ENCODE measurements at places on chromosomes 5 and 9.

- no peak for DNase-seq
These were observed 44.8 kb upstream of the BNC2 start for GRCh38 chr9:16915126-16915831.

DNA sequence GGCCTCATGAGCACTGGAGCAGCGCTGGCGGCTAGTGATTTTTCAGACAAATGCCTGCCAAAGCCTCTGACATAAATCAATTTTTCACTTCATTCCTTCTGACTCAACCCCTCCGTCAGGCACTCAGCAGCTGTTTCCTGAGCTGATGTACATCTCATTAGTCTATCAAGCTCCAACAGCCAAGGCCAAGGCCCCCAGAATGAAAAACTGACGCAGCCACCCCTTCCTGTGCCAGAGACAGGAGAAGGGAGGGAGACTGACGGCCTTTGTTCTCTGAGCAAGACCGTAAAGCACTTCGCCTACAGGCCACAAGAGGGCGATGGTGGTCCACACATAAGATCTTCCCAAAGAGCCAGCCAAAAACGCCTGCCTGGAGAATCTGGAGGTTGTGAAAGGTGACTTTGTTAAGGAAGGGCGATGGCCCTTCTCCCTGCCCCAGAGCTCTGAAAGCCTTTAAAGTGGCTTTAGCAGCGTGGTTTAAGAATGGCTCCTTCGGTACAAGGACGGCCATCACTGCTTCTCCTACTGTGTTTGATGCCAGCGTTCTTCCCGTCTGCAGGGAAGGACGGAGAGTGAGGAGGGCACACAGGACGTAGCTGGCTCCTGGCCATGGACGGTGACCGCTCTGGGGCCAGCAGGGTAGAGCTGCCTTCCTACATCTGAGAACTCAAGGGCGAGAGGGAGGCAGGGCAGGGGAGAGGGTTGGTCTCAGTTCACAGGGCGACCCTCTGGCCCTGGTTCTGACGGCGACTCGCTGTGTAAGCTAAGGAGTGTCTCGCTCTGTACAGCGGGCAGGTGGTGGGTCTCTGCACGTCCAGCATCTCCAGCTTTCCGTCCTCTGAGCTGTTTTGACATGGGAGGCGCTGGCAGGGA, 37.0 kb downstream of the ALG2 start:
- peak; percentile 79 for DNase-seq

DNA sequence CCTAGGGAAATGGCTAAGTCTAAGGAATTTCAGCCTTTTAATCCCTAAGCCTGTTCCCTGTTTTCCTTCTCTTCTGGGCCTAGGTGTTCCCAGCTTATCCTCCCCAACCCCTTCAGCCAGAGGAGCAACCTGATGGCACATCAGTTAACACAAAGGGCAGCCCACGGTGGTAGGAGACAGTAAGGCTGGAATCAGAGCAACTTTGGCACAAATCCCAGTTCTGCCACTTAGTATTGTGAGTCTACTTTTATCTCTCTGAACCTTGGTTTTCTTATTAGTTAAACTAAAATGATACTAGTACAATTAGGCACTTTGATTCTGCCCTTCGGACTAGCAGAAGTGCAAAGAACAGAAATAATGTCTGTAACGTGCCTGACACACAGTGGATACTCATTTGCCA, 246.8 kb downstream of the SAXO1 start:
- DNase-seq = no peak

DNA sequence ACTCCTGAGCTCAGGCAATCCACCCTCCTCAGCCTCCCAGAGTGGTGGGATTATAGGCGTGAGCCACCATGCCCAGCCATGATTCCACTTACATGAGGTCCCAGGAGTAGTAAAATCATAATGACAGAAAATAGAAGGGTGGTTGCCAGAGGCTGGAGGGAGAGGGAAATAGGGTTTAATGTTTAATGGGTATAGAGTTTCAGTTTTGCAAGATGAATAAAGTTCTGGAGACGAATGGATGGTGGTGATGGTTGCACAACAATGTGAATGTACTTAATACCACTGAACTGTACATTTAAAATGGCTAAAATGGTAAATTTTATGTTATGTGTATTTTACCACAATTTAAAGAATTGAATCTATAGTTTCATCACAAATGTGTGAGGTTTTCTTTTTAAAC, 146.5 kb upstream of the ABCA1 start:
- no peak for DNase-seq

- DNase-seq = no peak
These were observed 62.9 kb downstream of the SLC28A3 start for GRCh38 chr9:84277646-84278045.

DNA sequence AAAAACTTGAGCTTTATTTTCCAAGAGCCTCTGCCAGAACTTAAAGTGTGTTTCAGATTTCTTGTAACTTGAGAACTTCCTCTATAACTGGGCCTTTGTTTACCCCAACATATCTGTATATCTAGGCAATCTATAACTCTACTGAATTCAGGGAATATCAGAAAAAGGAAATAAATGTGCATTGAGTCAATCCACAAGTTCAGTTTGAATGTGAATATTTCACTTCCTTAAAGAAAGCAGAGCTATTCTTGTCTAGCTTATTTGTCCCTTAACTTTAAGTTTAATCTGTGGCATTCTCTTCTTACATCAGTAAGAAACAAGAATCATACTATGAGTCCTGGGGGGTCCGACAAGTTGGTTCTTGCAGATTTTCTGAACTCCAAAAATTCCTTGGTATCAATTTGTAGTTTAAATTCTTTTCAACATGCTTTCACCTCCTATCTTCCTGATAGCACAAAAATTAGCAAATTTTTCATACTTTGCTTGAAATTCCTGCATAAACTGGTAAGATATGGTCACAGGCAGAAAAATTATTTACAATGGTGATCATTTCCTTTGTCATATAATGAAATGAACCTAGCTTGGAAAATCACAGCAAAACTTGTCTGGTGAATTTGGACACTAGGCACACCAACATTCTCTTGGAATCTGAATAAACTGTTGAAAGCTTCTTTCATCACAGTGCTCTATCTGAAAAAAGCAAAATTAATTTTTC, 19.8 kb upstream of the ITGA1 start:
- no peak for DNase-seq

- DNase-seq = no peak
These were observed 6.9 kb upstream of the AJM1 start for GRCh38 chr9:136835162-136835931.

- DNase-seq = no peak
These were observed 272 bp downstream of the ANAPC2 start for GRCh38 chr9:137188086-137188489.

GRCh38 chr5:107401470-107402122, 269.1 kb downstream of the EFNA5 start:
- no peak for DNase-seq

- DNase-seq = no peak
These were observed 8.7 kb upstream of the FBN2 start for GRCh38 chr5:128546658-128547281.

GRCh38 chr5:127028822-127029457, 1.4 kb downstream of the MARCHF3 start:
- DNase-seq = no peak

DNA sequence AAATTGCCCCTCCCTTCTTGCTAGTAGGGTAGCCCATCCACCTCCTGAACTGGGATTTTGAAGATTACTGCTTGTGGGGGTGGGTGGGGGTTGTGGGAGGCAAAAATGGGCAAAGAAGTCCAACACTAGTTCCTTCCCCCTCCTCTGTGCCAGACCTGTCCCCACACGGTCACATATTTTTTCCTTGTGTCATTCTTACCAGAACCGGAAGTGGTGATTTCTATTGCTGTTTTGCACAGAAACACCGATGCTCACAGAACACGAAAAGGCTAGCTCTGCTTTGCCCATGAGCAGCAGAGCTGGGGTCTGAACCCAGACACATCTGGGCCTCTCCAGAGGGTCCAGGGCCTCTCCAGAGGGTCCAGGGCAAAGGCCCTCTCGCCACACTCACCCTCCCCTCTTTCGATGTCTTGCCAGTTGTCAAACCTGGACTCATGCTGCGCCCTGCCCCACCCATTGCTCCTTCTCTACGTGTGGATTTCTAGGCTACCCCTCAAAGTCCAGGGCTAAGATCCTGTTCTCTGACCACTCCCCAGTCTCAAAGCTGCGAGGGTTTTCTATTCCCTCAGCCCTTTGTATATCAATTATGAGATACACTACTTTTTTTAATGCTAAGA, 264.4 kb upstream of the MSX2 start:
- no peak for DNase-seq

GRCh38 chr9:89522261-89522958, 24.5 kb upstream of the SEMA4D start:
- DNase-seq = peak; percentile 76

DNA sequence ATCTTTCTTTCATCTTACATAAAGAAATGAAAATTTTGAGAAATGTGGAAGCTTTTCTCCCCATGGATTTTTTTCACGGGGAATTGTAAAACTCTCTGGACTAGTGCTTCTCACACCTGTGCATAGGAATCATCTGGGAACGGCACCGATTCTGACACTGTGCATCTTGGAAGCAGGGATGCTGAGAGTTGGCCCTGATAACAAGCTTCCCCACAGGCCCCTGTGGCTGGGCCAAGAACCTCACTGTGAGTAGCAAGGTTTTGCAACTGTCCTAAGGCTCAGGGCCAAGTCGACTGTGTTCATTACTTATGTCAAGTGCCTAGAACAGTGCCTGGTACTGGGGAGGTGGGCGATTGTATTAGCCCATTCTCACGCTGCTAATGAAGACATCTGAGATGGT, 107.9 kb upstream of the ICE1 start:
- no peak for DNase-seq

DNA sequence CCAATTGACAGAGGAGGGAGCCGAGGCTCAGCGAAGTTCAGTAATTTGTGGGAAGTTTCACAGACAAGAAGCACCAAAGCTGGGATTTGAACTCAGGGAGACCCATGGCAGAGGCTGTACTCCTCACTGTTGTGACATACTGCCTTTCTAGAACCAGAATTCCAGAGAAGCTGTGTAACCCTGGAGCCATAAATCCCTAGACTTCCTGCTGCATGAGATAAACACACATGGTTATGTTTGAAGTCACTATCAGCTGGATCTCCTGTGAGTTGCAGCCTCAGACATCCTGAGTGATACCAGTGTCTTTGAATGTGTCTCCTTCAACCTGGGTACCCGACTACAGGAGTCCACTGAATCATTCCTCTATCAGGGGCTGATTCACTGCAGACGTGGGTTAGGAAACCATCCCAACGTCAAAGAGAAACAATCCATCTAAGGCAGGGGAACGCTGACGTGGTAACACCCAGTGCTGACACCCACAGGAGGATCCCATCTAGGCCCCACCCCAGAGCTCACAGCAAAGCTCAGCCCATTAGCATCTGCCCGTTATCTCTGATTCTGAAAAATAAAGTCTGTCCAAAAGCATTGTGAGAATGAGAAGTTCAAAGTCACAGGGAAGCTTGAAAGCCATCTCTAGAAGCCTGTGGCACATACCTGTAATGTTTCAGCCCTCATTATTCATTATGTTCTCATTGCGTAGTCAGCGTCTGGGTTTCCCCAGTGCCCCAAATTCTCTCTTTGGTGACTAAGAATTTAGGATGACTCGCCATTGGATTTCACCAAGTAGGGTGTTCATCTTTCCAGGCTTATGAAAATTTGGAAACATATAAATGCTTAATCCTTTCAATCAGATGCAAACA, 36.3 kb upstream of the BASP1 start:
- no peak for DNase-seq

DNA sequence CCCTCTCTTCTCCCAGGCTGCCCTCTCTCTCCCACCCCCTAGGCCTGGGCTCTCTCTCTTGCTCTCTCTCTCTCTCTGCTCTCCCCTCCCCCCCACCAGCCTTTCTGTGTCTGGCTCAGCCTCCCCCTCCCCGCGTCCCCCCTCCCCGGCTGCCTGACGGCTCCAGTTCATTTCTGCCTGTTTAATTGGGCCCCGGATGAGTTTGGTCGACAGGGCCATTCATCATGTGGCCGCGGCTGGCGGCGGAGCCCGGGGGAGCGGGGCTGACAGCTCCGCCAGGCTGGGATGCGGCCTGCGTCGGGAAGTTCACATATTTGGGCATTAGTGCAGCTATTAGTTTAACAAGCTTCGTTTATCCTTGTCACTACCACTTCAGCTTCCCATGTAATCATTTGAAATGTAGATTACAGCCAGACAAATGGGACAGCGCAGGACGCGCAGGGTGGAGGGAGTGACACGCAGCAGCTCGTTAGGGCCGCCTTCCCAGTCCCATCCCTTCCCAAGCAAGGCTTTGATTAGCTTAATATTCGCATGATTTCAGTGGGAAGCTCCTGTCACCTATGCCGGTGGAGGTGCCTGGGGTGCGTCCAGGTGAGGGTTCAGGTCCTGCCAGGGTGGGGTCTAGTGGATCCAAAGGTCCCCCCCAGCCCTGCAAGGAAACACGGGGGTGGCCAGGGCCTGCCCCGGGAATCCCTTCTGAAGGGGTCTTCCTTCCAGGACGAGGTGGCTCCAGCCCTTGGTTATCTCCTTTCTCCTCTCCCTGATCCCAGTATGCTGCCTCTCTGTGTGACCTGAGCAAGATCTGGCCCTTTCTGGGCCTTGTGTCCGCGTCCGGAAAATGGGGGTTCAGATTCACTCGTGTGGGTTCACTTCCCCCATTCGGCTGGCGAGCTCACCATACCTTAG, 214.8 kb downstream of the PAX5 start:
- DNase-seq = no peak

DNA sequence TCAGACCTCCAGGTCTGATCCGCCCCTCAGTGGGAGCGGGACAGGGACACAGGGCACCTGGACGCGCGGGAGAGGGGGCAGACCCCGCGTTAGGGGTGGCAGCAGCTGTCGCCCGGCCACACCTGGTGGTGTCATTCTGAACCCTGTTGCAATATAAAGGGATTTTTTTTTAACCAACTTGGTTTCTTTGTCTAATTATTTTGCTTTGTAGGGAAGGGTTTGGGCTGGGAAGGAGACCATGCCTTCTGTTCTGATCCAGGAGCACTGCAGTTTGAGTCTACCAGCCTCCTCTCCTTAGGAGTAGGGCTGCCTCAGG, 10.9 kb upstream of the ASS1 start:
- no peak for DNase-seq

DNA sequence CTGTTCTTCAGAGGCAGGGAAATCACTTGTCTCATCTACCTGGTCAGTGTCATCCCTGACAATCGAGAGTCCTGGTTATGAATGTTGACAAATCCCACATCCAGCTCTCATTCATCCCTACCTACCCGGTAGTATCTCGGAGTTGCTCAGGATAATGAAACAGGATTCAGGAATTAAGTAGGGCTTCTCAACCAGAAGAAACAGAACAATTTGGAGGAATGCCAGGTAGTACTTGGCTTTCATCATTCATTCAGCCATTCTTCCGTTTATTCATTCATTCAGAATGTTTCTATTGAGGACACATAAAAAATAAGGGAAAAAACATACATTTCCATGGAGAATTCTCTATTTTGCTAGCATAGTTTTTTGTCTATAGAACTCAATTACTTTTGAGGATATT, 195.0 kb downstream of the ARHGEF28 start:
- DNase-seq = no peak

- DNase-seq = no peak
These were observed 23.8 kb upstream of the ZNF622 start for GRCh38 chr5:16489322-16489791.

DNA sequence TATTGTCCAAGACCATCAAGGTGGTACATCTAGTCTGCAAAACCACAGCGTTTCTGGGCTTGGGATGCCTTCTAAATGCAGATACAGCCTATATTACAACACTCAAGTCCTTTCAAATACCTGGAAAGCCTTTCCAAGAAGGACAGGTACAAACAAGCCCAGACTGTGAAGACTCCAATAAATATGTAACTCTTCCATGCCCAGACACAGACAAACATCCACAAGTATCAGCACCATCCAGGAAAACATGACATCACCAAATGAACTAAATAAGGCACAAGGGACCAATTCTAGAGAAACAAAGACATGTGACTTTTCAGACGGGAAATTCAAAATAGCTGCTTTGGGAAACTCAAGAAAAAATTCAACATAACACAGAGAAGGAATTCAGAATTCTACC, 152.7 kb upstream of the POC5 start:
- DNase-seq = no peak

All from germinal center (tissue), 1 donor.